ENCODE measurements at places on chromosomes 2 and 18. TPM values are rescaled to one million over a fixed set of nuclear protein-coding genes. Genes with fewer than 3 reads are reported as not detected.

The GPD2 gene
- 59.3 TPM for total RNA-seq

DNA sequence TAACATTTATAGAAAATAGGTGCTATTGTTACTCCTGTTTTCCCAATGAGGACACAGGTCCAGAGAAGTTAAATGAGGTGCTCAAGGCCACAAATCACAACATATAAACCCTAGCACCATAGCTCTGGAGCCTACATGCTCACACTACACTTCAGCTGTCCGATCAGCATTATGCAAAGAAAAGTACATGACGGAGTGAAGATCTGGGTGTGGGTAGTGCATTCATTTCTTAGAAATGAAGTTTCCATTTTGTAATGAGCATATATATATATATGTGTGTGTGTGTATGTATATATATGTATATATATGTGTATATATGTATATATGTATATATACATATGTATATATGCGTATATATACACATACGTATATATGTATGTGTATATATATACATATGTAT lies 30.2 kb upstream of the MRPL19 start:
- no peak for DNase-seq

DNA sequence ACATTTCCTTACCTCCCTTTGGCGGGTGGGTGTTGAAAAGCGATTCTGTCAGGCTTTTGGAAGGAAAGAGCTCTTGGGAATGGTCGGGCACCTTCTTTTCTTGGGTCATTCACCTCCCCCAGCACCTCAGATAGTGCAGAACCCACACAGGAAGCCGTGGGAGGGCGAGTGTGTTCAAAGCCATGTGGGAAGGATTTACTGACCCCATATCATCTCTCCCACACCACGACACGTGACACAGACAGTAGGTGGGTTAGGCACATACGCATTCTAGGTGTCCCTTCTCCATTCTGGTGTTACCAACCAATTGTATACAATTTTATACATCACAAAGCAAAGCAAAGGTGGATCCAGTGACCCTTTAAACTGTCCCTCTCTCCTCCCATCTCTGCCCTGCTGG lies 263.7 kb upstream of the REV1 start:
- no peak for DNase-seq

- DNase-seq: peak; percentile 83
Observed at GRCh38 chr18:3998698-3999333, 456.3 kb downstream of the DLGAP1 start.

The BMP10 gene
- not detected for total RNA-seq

The SLC40A1 gene
- total RNA-seq: 19.7 TPM

DNA sequence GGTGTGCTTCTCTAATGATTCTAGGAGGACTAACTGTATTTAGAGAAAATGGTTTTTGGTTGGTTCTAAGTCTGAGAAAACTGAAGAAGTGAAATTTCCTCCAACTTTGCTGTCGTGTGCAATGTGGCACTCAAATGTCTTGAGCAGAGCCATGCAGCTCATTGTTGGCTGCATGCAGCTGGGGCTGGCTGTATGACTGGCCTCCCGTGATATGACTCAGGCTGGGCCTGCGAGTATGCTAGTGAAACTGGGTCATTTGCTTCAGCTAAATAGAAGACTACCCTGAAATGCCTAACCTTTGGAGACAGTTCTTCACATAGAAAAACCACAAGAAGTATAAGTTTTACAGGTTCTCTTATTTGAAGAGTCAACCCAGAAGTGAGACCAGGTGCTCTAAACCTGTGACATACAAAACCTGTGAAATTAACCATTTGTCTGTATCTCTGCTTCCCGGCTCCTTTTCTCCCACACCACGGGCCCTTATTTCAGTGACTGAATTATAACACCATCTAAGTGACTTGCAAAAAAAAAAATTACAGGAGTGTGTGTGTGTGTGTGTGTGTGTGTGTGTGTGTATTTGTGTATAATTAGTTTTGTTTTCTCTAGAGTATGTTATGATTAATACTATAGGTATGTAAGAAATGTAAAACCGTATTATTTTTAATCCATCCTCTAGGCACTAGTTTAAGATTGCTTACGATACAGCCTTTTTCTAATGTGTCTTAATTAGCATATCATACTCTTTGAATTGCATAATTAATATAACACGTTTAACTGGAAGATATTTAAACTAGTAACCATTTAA lies 15.9 kb downstream of the POLI start:
- peak; percentile 47 for DNase-seq

The POMC gene
- 0.63 TPM for total RNA-seq

GRCh38 chr18:75129717-75130477 lies 79.0 kb downstream of the PTGR3 start:
- no peak for DNase-seq

GRCh38 chr2:14235667-14236066 lies 396.9 kb upstream of the LRATD1 start:
- DNase-seq: no peak

- DNase-seq: no peak
Observed at GRCh38 chr2:142866426-142866825, 11.0 kb upstream of the KYNU start.

- DNase-seq: no peak
Observed at GRCh38 chr2:862731-863466, 87.8 kb upstream of the SNTG2 start.

DNA sequence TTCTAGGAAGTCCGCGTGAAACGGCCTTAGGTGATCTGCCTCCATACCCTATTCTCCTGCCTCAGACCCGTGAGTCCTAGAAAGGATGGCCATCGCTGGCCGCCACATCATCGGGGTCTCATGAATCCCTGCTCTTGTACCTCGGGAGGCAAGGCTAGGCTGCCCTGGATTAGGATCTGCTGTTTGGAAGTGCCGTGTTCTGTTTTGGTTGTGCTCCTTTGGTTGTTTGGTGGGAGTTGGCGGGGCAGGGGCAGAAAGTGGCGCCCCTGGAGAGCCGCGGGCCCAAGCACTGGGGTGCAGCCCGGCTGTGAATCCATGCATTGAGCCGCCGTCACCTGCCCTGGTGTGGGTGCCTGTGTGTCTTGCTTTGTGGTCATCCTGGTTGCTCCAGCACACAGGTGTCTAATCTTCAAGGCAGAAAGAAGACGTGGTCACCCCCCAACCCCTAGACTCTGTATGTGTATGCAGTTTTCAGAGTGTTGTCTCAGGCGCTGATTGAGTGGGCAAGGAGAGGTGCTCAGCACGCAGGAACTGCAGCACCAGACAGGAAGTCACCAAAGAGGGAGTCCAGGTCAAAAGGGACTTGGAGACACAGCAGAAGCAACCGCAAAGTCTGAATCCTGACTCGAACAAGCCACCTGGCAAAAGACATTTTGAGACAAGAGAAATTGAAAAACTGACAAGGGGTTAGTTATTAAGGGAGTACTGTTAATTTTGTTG lies 80.0 kb upstream of the LDLRAD4 start:
- DNase-seq: no peak

GRCh38 chr2:237533668-237534161 lies 32.7 kb upstream of the PRLH start:
- no peak for DNase-seq

DNA sequence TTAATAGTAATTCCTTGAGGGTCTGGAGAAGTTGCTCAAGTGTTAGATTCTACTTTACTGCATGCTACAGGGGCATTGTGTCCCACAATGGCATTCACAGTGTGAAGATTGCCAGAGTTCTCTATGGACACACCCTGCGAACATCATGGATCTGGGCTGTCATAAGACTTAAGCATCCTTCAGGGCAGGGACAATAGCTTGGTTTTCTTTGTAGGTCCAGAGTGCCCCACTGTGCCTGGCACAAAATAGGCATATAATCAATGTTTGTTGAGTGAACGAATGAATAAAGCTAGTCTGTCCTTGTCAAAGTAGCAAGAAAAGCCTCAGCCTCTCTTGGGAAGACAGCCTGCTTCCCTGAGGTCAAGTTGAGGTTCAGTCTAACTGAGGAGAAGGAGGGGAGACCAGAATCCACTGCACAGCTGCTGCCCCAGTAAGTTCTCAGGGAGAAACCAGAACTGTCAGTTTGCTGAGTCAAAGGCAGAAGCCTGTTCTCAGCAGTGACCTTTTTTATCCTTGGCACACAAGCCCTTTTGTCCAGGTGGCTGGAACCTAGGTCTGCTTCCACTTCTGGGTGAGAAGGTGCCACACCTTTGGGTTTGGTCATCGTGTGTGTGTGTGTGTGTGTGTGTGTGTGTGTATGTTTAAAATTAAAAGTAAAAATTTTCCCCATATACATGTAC lies 15.0 kb downstream of the INPP4A start:
- no peak for DNase-seq

The DHRS9 gene
- not detected for total RNA-seq

DNA sequence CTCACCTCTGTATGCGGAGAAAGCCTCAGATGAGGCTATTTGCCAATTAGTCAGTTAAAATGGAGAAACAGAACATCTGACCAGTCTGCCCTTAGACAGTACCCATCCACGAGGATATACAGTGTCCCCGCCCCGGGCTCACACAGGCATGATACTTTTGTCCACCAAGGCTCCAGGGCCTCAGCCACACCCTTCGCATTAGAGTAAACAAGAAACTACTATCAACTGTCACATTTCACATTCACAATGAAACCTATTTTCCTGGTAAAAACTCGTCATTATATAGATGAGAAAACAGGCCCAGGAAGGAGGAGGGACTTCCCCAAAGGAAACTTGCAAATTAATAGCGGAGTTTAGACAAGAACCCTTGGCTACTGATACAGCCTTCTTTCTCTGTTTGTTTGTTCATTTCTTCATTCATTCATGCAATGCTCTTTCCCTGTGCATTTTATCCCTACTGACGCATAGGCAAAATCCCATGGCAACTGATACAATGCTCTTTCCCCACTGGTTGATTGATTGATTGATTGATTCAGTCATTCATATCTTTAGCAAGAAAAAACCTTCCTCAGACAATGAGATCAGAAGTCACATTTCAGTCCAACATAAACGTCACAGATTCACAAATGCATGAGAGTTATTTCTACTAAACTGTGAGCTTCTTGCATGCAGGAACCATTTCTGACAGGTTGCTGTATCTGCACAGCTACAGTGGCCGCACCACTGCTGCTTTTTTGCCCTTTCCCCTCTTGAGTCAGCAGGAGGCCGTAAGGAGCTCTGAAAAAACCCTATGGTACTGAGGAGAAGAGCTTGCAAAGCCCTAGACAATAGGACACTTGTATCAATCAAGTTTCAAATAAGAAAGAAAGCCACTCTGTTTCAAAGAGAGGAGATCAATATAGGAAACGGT lies 777.1 kb downstream of the RNF144A start:
- no peak for DNase-seq

DNA sequence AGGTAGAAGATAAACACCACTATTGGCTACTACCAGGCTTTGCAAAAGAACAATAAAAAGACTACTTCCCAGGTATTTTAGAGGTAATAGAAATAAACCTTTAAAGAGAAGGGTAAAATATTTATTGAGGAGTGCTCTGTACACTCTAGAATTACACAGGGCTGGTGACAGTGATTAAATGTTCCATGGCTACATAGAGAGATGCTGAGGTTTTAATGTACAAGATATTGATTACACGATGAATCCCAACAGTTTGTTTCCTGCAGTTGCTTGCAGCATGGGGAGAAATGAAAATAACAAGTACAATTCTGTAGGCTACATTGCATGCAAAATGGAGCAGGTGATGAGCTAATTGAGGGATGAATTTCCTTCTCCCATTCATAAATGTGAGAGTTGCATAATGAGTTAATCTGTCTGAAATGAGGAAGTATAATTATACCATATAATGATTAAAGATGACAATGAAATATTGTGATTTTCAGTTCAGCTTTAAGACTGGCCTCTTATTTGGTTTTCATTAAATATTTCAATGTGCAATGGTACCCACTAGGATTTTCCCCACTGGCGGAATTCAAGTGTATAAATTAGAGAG lies 266.1 kb downstream of the SOCS6 start:
- DNase-seq: no peak

- DNase-seq: no peak
Observed at GRCh38 chr18:57243624-57244179, 96.8 kb downstream of the BOD1L2 start.

GRCh38 chr2:190879474-190880377 lies 895 bp upstream of the GLS start:
- DNase-seq: peak; percentile 61

The TXNDC2 gene
- total RNA-seq: 0.16 TPM

The LIMS3 gene
- total RNA-seq: 6.1 TPM
